ENCODE measurements at places on chromosomes 2 and 18.

GRCh38 chr2:157258520-157259326, 1.2 kb downstream of the GALNT5 start:
- no peak for DNase-seq

DNA sequence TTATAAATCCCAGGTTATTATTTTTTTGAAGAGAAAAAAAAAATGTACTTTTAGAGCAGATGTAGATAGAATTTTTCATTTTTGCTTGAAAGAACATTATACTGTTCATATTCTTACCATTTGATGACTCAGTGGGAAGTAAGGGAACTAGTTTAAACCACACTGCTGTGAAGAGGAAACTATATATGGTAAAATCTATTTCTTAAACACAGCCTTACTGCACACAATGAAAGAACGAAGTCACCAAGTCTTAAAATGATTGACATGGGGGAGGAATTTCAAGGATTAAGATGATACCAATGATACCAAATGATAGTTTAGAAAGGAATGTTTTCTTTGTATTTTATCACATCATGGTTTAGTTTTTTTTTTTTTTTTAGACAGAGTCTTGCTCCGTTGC, 5.0 kb downstream of the ACTR2 start:
- DNase-seq, result no peak

DNA sequence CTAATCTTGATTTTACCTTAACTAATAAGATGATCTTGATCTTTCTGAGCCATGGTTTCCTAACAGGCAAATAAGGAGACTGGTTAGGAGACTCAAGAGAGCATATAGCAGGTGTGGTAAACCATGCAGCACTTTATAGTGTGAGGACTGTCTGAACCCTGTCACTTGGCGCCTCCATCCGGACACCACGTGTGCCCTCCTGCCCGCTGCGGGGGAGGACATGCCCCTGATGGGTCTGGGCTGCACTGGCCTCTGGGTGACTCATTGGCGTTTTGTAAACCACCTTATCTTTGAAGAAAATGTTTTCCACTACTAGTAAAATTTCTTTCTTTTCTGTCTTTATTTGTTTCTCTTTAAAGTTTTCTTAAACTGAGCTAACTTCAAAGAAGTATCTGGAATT, 131.1 kb downstream of the FMNL2 start:
- DNase-seq, result no peak

- no peak for DNase-seq
These were observed 24.5 kb downstream of the PIAS2 start for GRCh38 chr18:46892842-46893241.

DNA sequence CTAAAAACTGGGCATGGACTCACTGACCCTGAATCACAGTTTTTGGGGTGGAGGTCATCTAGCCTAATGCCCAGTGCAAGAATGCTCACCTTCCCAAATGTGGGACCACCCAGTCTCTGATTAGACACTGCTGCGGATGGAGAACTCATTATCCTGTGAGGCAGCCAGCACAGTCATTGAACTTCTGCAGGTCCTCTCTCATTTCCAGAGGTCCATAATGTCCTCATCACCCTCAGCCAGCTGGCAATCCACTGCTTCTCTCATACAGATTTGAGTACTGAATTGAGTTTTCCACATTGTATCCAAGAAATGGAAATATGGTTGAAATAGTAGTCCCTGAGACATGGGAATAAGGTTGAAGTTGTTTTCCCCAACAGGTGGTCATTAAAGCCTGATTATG, 5.0 kb upstream of the MYO5B start:
- no peak for DNase-seq

Measured in Caco-2 (cell line).